ENCODE measurements at places on chromosomes 6 and 20.
A peak's percentile ranks its signal among the peaks of the same experiment; 100 is the strongest.

DNA sequence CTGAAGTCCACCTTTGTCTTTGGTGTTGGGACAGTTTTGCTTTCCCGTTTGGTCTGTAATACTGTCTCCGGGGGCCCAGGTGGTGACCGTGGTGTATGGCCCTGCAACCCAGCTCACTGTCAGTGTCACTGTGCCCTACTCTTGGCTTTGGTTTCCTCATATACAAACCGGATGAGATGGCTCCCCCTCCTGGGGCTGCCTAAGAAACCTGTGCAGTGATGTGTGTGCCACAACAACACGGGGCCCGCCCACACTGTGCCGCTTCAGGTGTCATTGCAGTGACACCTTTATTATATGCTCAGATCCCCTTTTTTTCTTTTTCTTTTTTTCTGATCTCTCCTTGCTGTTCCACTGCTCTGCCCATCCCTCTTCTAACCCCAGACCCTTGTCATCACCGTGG is 73.9 kb downstream of the RAMACL start:
- ATAC-seq = peak; percentile 80

DNA sequence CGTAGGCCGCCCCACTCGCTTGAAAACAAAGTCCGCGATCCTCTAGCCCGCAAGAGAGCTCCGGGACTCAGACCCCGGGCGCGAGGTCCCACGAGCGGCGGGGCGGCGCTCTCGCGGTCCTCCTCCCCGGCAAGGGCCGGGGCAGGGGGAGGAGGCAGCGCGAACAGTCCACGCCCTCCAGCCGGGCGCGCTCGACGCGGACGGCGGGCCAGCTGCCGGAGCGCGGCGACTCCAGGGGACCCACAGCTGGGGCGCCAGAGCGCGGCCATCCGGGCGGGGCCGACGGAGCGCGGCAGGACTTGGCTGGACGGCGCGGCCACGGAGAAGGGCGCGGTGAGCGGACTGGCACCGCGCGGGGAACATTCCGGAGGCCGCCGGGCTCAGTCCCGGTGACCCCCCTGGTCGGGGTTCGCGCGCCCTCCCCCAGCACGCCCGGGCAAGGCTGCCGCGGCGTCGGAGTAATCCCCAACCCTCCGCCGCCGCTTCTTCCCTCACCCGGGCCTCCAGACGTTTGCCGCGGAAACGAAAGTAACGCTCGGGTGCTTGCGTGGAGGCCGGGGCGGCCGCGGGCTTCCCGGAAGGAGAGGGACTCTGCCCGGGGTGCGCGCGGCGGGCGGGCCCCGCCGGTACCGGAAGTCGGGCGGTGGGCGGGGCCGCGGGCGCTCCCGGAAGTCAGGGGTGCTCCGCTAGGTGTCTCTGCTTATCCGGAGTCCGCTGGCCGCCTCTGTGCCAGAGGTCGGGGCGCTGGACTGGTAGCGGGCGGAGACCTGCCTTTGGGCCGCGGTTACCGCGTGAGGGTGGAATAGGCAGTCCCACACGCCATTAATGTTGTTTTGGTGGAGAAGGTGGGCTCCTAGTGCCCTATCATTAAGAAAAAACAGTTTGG is at the start of gene RIPK1:
Gene RIPK1, plus strand, starts transcription at position 166 of the 886 bp plus-strand sequence. CDS start 8,330 bp downstream, outside the sequence.
- peak; percentile 87 for ATAC-seq

GRCh38 chr6:32086661-32087573 is 22.2 kb downstream of the TNXB start:
- peak; percentile 74 for ATAC-seq

- ATAC-seq = peak; percentile 95
Measured at GRCh38 chr6:56851541-56852259, 103.2 kb upstream of the BEND6 start.

GRCh38 chr6:105189026-105189820 is 9.4 kb upstream of the POPDC3 start:
- ATAC-seq = no peak

GRCh38 chr20:45101333-45101850 is 465 bp upstream of the KCNS1 start:
- ATAC-seq = no peak

DNA sequence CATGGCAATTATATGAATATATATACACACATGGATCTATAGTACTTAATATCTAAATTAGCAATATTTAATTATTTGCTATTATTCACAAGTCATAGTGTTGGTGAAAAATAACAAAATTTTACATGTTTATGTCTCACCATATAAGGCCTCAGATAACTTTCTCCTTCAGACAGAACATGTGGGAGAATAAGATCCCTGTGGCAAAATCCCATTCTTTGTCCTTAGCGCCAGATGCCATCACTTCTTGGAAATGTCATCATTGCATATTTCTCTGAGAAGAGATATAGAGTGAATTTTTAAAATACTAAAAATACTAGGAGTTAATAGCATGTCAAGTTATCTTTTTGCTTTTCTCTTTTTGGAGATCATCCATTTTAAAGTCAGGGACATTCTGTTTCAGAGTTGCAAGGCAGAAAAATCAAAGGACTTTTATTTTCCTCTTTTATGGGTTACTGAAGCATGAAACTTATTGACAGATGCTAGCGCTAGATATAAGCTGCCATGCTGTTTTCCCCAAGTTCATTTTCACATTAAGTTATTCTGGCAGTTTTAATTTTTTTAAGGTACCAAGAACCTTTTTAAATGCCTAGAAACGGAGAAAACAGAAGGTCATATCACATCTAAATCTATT is 30.4 kb upstream of the STXBP5 start:
- ATAC-seq = no peak

GRCh38 chr6:38404355-38404754 is 235.4 kb downstream of the BTBD9 start:
- peak; percentile 13 for ATAC-seq

DNA sequence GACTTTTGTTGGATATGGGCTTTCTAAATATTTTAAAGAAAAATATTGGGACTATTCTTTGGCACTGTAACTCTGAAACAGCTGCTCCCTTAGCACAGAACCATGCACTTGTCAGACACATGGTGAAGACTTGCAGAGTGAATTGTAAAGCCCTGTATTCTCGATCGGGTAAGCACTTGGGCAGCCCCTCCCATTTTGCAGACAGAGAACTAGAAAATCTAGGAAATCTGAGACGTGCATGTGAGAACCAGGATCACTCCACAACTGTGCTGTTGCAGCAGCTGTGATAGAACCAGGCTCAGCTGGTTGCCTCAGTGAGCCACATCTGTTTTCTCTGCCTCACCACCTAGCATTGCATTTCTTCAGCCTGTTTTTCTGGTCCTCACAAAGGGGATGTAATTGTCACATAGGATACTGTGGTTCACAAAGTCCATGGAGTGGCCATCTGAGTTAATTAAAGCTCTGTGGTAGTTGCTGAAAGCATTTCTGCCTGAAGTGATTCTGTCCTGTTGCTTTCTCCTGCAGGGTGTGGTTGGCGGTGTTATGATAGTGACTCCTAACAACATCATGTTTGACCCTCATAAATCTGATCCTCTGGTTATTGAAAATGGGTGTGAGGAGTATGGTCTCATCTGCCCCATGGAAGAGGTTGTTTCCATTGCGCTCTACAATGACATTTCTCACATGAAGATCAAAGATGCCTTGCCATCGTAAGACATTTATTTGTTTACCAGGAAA is 71.8 kb upstream of the HINT3 start:
- ATAC-seq = no peak
